ENCODE measurements at places on chromosomes 6 and 20. TPM values are rescaled to one million over a fixed set of nuclear protein-coding genes. Genes with fewer than 3 reads are reported as not detected.

RIMS4 gene
- 2.0 TPM for total RNA-seq

GRCh38 chr6:12279322-12280091, 10.7 kb upstream of the EDN1 start:
- no peak for DNase-seq

DNA sequence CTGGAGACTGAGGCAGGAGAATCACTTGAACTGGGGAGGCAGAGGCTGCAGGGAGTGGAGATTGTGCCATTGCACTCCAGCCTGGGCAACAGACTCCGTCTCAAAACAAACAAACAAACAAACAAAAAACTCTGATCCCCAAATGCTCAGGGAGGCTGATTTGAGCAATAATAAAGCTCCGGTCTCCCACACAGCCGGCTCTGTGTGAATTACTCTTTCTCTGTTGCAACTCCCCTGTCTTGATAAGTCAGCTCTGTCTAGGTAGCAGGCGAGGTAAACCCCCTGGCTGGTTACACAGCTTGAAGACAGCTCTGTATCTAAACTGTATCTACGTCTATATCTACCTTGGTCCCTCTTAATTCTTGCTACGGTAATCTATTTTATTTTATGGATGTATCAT, 6.4 kb upstream of the SERINC3 start:
- DNase-seq = no peak

DNA sequence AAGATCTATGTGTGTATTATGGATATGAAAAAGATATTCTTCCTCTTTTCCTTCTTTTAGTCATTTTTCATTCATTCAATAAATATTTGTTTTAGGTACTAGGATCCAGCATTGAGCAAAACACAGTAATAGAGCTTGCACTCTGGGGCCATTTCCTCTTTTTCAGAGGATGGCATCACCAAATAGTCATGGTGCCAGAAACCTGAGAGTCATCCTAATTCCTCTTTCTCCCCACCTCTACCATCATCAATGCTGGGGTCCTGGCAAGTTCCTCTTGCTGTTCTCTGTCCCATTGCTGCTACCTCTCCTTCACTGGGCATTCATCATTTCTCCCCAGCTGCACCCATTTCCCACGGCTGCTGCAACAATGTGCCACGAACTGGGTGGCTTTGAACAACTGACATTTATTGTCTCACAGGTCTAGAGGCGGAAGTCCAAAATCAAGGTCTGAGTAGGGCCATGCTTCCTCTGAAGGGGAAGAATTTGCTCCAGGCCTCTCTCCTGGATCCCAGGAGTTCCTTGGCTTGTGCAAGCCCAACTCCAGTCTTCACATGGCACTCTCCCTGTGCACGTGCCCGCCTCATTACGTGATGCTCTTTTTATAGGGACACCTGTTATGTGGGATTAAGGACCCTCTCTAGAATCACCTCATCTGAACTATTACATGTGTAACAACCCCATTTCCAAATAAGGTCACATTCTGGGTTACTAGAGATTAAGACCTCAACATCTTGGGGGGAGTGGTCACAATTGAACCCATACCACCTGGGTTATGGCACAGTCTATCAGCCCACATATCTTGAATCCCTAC, 9.5 kb upstream of the IGF2R start:
- DNase-seq = no peak

- DNase-seq = no peak
Measured at GRCh38 chr6:149313070-149313469, 4.4 kb upstream of the TAB2 start.

DNA sequence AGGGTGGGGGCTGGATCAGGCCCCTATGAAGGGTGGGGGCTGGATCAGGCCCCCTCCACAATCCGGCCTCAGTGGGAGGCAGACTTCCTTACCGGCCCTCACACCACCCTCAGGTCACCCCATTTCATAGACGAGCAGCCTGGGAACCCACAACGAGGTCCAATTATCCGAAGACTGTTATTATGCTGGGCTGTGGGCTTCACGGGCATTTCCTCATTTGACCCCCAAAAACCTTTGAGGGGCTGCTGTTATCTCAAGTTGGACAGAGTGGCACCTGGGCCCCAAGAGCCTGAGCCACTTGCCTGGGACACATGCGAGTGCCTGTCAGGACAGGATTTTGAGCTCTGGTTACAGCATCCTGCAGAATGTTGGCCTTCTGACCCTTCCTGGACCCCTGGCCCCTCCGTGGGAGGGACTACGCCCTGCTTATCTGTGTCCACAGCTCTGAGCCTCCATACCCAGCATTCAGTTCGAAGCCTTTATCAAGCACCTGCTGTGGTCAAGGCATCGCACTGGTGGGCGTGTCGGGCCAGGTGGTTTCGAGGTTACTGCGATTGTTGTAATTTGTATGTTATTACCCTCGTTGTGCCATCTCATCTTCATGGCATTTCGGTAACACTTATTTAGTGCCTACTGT, 34.5 kb upstream of the PCMTD2 start:
- DNase-seq = no peak

DNA sequence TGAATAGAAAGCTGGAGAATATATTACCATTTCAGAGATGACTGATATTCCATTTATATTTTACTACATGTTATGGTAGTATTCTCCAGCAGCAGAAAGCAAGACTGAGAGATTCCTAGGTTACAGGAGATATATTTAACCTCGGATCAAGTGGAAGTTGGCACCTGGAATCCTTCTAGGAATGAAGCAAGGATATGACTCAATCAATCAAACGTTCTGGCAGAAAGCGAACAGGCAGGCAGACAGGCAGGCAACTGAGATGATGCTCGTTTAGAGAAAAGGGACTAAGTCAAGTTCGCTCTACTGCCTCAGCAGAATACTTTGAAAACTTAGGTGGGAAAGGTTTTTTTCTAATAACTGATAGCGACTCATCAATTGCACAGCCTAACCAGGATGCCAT, 46.2 kb downstream of the PAK5 start:
- DNase-seq = no peak

CEP162 gene
- total RNA-seq = 17.4 TPM

PTGIS gene
- total RNA-seq = 0.54 TPM

MOCS1 gene
- total RNA-seq = 8.8 TPM

GRCh38 chr6:170083236-170084051, 207.4 kb downstream of the DLL1 start:
- peak; percentile 5 for DNase-seq

DNA sequence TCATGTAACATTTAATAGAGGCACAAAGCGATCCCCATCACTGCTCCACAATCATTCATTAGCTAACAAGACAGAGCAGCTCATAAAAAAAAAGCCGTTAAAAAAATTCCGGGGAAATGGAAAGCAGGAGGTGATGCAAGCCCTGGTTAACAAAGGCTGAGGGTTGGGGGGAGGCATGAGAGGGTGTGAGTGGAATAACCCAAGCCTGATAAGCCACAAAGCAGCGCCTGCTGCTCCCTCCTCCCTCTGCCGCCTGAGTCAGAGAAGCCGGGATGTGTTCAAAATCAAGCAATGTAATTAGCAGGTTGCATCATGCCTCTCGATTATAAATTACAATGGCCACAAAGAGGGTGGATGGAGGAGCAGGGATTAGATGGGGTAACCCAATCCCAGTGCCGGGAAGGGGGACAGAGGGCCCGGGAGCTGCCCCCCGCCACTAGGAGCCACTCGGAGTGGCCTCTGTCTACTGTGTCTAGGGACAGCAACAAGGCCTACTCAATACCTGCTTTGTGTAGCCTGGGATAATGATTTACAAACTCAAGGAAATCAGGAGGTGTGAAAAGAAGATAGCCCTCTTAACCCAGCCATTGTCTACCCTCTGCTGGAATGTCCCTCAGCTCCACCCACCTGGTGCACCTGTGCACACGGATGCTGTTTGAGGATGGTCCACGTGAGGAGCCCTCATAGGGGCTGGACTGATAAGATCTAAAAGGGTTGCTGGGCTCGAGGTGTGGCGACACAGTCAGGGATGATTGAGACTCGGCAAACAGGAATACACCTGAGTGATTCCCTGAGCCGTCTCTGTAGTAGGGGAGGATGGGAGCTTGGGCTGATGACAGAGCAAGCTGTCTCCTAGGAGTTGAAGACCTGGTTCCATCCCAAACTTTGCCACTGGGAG, 156.9 kb downstream of the VEGFA start:
- peak; percentile 98 for DNase-seq

GRCh38 chr6:14573703-14574290, 456.2 kb downstream of the CD83 start:
- peak; percentile 6 for DNase-seq

DNA sequence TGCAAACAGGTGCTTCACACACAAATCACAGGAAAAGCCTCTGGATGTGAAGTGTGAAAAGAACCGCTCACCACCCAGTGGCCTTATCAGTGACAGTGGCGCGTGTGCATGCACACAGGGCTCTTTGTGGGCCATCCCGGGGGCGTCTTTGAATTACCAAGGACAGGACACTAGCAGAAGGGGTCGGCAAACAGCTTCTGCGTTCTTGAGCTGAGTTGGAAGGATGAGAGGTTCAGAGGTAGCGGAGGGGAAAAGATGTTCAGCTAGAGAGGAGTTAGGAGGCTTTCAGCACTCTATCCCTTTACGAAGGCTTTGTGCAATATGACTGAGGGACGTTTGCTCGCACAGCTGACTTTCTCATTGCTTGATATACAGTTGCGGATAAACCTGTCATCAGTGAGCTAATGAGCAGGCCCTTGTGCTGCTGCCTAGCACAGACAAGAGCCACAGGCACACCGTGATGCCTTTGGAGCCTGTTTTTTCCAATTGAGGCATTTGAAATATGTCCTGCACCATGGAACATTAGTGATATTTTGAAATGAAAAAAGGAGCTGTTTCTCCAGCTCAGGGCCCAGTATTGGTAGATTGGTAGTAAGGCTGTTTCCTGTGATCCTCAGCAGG, 83.1 kb downstream of the IYD start:
- DNase-seq = no peak

DNA sequence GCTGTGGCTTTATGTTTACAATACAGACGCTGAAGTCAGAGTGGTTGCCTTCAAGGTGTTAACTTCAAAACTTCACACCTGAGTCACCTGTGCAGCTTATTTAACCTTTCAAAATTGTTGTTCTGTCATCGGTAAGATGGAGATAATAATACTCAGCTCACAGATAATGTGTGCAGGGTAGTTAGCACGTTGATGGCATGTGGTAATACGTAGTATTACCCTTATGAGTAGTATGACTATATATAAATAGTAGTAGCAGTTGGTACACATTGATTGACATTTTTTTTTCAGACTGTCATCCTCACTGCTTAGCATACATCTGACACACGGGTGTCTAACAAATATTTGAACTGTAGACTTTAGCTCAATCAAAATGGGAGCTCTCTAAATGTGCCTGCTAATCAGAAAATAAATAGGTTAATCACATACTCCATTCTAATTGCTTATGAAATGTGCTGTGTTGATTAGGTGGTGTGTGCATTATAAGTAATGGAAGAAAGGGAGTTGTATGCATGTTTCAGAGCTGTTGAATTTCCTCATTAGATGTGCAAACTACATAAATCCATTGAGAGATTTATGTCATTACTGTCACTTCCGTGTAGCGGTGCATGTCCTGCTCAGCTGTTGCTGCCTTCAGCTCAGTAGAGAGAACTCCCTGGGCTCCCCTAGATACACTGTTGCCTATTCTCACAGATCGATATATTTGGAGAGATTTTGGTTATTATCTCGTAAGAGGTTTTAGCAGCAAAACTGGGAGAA, 11.2 kb upstream of the MROH8 start:
- DNase-seq = no peak

SLC22A1 gene
- 2.8 TPM for total RNA-seq

- DNase-seq = no peak
Measured at GRCh38 chr6:76222189-76222588, 149.7 kb upstream of the IMPG1 start.

DNA sequence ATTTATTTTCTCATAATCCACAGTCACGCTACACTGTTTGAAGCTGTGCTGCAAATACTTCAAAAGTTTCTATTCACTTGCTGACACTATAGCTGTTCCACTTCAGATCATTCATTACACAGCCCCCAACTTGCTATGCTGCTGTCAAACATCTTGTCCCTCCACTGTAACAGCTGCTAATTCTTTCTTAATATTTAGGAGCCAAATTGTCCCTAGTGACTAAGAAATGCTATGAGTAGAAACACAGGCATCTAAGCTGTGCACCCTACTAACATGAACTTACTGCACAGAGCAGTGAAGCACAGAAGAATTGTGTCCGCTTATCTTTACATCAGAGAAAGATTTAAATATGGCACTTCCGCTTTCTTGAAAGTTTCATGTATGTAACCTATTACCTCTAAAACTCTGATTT, 91.3 kb downstream of the PDE10A start:
- DNase-seq = no peak

DNA sequence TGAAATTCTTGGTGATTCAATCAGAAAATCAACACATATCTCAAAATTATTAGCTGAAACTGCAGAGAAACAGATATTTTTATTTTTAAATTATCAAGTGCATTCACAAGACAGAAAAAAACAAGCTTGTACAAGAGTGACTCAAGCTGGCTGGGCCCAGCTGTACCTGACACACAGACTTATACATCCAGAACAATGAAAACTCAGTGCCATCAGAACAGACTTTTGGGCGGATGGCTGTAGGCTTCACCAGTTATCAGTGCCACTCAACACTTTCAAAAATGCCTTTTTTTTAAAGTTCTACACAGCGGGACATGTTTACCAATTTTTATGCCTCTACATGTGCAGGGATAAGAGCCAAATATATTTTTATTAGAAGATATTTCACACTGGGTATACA, 102.8 kb downstream of the MYB start:
- DNase-seq = no peak

DNA sequence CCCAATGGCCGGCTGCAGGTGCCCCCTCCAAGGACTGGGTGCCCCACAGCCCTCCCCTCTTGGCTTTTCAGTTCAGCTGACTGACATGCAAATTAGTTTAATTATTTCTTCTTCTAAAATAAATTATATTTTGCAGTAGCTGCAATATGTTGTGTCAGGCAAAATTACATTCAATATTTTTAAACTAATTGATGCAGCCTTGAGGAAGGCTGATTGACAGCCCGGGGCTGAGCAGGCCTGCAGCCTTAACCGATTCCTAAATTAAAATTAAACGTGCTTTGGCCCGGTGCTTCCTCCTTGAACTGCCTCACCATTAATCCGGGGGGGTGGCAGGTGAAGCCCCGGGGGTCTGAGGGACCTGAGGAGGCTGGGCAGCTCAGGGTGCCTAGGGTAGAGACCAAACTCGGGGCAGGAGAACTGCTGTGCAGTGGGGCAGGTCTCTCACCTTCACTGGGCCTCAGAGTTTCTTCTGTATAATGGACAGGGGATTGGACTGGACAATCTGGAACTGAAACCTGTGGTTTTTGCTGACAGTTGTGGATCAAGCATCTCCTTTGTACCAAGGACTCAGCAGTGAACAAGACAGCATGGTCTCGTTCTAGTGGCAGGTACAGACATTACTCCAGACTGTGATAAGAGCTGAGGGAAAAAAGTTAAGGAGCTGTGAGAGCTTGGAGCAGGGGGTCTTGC, 72.5 kb downstream of the CD40 start:
- DNase-seq = no peak

- no peak for DNase-seq
Measured at GRCh38 chr6:157497579-157497978, 116.6 kb downstream of the ZDHHC14 start.

PPP1R16B gene
- total RNA-seq = under 0.01 TPM

APOM gene
- total RNA-seq = 0.18 TPM

GRCh38 chr6:141133836-141134235, 998.9 kb upstream of the GJE1 start:
- DNase-seq = peak; percentile 3

- DNase-seq = no peak
Measured at GRCh38 chr20:50658804-50659380, 32.5 kb downstream of the RIPOR3 start.

Data from Daoy (cell line).